Activated CD4-positive, alpha-beta T cell treated with anti-CD3 and anti-CD28 coated beads for 4 hours (primary cell): ENCODE measurements at places on chromosomes 2 and 18.

DNA sequence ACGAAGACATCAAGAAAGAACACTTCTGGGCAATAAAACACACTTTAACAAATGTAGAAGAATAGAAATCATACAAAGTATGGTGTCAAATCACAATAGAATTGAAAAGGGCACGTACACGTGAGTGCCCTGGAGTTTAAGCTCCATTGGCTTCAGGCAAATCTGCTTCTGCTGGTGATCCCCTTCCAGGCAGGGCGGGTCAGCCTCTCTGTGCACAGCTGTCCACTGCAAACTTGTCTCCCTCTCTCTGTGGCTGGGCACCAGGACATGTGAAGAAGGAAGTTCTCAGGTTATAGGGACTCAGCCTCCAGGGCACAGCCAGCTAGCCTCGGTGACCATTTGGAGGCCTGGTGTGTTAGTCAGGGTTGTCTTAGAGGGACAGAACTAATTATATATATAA lies 66.0 kb downstream of the ST3GAL5 start:
- DNase-seq = no peak

- no peak for DNase-seq
Measured at GRCh38 chr2:156294945-156295580, 37.5 kb downstream of the NR4A2 start.

GRCh38 chr2:108786008-108786353 lies 590 bp upstream of the CCDC138 start:
- DNase-seq = no peak

GRCh38 chr2:73175663-73176204 lies 26.6 kb upstream of the NOTO start:
- DNase-seq = peak; percentile 68

- DNase-seq = peak; percentile 23
Measured at GRCh38 chr2:237440819-237441281, 26.9 kb upstream of the COL6A3 start.

DNA sequence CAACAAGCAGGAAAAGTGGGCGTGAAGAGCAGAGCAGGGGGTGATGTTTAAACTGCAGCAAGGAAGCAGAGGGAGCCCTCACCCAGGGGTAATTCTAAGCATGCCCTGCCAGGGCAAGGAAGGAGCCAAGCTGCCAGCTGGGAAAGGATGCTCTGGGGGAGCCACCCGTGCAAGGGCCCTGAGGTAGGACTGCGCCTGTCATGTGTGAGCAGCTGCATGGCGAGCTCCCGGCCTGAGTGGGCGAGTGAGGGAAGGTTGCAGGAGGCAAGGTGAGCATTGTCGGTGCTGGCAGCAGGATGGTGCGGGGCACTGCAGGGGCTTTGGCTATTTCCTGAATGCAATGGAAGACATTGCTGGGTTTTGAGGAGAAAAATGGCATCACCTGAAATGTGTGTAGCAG lies 107.2 kb downstream of the COPS8 start:
- no peak for DNase-seq

DNA sequence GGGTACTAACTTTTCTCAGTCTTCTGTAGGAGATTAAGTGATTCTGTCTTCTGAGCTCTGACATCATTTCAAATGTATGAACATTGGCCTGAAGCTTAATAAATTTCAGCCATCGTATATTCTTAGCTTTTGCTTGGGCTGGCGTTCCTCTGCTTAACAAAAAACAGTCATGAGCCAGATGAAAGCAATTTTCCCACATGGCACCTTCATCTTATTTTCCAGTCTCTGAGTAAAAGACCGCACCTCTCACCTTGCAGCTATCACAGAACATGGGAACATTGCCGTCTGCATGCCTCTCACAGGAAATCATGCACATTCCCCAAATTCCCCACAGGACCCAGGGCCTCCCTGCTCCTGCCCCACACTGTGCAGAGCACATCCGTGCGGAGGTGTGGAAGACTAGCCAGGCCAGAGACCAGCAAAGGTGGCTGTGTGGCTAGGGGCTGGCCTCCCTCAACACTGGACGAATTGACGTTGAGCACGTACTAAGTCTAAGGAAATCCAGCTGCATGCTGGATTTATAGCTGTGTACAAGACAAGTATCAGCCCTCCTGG lies 531.8 kb upstream of the ID2 start:
- DNase-seq = no peak

GRCh38 chr2:172540421-172540820 lies 15.5 kb upstream of the PDK1 start:
- DNase-seq = no peak

GRCh38 chr18:63439334-63439733 lies 17.1 kb upstream of the VPS4B start:
- DNase-seq = peak; percentile 20

- DNase-seq = no peak
Measured at GRCh38 chr2:36462311-36462935, 106.8 kb downstream of the CRIM1 start.

- no peak for DNase-seq
Measured at GRCh38 chr2:219125225-219125885, 35.3 kb downstream of the NHEJ1 start.

DNA sequence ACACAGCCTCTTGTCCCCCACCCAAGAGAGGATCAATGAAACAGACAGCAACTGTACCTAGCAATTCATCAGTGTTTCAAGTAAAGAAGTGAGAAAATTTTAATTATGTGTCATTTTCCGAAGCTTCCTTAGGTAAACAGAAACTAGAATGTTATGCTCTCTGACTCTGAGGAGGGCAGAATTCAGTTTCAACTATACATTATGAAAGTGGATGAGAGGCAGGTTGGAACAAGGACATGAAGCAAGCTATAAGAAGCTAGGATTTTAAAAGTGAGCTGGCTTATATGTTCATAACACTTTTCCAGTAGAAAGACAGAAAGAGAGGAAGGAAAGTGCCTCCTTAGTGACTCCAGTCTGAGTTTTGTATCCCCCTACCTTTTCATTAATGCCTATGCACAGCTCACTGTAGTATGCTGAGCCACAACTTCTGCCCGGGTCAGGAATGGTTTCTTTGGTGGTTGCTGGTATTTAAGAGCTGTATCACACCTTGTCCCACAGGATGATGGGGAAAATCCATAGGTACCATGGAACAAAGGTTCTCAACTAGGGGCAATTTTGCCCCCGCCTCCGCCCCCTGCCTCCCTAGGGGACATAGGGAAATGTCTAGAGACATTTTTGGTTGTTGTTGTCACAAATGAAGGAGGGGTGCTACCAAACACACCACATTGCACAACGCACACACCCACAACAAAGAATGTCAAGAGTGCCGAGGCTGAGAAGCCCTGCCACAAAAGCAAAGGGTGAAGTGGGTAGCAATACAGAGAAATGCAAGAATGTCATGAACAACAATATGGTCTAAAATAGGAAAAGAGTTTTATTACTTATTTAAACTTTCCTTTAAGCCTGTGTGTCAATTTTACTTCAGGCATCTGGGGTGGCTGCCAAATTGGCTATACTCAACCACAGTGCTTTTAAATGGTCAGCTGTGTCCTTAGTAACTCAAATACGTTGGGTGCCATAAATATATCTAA lies 161.0 kb upstream of the ZFP36L2 start:
- DNase-seq = no peak

- no peak for DNase-seq
Measured at GRCh38 chr2:133104871-133105270, 434.9 kb upstream of the LYPD1 start.

- DNase-seq = no peak
Measured at GRCh38 chr18:5395860-5396448, 100.4 kb upstream of the ZBTB14 start.

- DNase-seq = no peak
Measured at GRCh38 chr2:43989545-43989944, 6.2 kb downstream of the LRPPRC start.

- DNase-seq = no peak
Measured at GRCh38 chr2:110097506-110098220, 18.0 kb downstream of the MALL start.

- no peak for DNase-seq
Measured at GRCh38 chr2:71576541-71576940, 123.2 kb downstream of the DYSF start.

GRCh38 chr2:120255071-120255470 lies 2.4 kb downstream of the RALB start:
- DNase-seq = no peak

DNA sequence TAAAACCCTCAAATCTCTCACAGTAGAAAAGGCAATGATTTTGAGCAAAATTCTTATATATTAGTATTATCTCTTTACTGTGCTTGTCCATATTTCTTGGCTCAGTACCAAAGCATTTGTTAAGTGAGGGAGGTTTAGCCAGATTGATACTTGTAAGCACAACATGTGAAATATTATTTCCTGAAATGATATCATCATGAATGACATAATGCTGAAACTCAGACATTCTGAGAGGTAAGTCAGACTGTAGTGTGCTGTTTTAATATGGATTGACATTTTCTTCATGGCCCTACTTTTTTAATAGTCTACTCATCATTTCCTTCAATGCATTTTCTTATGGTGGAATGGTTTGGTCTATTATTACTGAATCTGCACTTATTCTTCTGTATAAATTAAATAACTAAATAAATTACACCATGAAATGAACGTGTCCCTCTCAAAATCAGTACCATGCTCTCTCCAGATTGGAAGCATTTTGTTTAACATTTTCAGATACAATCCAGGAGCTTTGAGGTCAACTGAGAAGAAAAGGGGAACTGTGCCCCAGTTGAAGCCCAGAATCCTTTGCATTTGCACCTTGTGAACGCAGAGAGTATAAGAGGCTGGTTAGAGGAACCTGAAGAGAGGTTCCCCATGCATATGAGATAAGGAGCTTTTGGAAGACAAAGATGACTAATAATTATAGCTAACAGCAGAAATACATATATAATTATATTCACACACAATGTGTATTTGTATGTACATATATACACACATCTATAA lies 50.1 kb upstream of the CRACDL start:
- DNase-seq = no peak

- no peak for DNase-seq
Measured at GRCh38 chr18:13289481-13290205, 71.1 kb downstream of the LDLRAD4 start.

DNA sequence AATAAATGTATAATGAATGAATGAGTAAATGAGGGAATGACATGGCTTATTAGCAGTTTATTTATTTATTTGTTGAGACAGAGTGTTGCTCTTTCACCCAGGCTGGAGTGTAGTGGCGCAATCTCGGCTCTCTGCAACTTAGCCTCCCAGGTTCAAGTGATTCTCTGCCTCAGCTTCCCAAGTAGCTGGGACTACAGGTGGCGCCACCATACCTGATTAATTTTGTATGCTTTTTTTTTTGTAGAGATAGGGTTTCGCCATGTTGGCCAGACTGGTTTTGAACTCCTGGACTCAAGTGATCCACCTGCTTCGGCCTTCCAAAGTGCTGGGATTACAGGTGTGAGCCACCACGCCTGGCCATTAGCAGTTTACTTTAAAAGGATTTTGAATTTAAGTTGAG lies 100.3 kb upstream of the CAVIN2 start:
- no peak for DNase-seq

DNA sequence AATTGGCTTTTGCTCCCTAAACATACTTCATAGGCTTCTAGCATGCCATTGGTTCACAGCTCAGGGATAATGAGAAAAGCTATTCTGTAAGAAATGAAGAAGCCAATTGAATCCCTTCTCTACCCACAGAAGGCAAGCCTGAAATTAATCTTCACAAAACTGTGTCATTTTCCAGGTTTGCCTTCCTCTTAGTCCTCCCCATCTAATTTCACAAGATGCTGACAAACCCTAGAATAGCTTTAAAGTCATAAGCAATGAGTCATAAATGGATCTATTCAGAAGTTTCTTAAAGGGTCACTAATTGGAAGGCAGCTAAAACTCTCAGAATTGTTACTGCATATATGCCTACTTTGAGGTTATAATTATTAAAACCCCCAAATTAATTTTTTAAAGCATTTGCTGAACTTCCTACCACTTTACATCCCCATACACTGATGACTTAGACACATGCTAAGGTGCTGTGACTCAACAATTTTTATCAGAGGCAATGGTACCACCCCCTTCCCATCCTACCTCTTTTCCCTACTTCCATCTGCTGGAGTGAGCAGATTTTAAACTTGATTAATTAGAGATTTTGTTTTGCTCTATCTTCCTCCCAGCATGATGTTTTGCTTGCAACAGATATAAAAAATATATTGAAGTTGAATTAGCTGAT lies 51.3 kb upstream of the NABP1 start:
- DNase-seq = no peak

GRCh38 chr2:24889221-24889620 lies 30.8 kb downstream of the ADCY3 start:
- DNase-seq = no peak

GRCh38 chr2:108145557-108146326 lies 94.0 kb upstream of the SULT1C3 start:
- no peak for DNase-seq

- DNase-seq = no peak
Measured at GRCh38 chr2:121519153-121519552, 11.5 kb upstream of the RNU4ATAC start.

- no peak for DNase-seq
Measured at GRCh38 chr2:20174410-20174809, 50.5 kb downstream of the SDC1 start.

- DNase-seq = no peak
Measured at GRCh38 chr2:149184991-149185390, 145.4 kb upstream of the LYPD6 start.

DNA sequence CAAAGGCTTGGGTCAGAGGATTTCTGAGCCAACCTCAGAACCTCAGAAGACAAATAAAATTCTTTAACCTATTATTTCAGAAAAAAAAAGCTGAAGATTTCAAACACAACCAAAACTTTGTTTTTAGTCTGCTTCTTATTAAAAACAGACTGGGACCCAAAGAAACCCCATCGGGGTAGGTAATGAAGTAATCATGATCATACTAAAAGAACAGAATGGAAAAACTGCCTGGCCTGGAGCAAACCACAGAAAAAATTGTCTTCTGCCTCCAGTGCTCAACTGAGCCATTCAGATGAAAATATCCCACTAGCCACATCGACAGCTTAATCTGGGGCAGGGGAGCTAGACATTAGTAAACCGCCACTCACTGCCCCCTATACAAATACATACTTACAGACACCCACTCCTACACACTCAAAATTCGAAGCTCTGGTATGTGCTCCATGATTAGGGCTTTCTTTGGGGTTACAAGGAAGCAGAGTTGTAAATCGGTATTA lies 76.5 kb downstream of the SDC1 start:
- no peak for DNase-seq

GRCh38 chr2:43005245-43005974 lies 213.0 kb upstream of the HAAO start:
- DNase-seq = no peak

DNA sequence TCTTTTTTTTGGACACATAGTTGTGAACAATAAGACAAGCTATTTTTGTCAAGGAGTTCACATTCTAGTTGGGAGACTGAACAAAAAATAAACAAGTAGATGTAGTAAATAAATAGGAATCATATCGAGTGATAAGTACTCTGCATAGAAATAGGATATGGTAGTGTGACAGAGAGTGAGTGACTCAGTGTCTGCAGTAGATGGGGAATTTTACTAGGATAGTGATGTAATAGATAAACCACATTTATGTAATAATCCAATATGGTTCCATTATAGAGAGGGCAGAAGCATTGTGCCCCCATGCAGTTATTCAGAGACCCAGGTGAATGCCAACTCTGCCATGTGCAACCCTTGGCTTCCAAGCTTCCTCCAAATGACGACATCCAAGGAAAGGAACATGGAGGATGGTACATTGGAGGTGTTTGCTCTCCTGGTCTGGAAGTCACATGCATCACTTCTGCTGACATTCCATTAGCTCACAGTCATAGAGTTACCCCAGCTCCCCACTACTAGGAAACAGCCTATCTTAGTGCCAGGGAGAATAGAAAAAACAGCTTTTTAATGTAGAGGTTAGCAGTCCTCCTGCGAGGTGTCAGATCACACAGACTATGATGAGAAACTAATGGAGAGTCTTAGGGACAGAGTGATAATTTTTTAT lies 595.4 kb downstream of the NYAP2 start:
- no peak for DNase-seq

- no peak for DNase-seq
Measured at GRCh38 chr2:221112744-221113143, 459.4 kb downstream of the EPHA4 start.
